ENCODE measurements at places on chromosomes 5 and 9. TPM values are rescaled to one million over a fixed set of nuclear protein-coding genes. Genes with fewer than 3 reads are reported as not detected.

LCN15 gene
- total RNA-seq: not detected

NR2F1-AS1 gene
- 19.2 TPM for total RNA-seq

C5orf52 gene
- not detected for total RNA-seq

NNT gene
- total RNA-seq: 44.2 TPM

GRCh38 chr5:16520841-16521240 lies 55.2 kb upstream of the ZNF622 start:
- ATAC-seq: no peak

DNA sequence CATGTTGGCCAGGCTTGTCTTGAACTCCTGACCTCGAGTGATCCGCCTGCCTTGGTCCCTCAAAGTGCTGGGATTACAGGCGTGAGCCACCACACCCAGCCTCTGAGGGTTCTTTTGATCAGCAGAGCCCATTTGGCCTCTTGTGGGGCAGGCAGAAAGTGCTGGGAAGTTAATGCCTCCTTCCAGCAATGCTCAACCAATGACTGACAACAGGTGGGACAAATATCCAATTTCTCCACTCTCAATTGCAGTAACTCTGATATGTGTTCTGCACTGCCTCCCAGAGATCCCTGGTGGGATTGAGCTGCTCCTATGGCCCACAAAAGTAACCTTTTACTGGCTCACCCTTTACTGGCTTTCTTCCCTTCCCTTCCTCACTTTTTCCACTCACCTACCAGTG lies 79.9 kb upstream of the APC start:
- no peak for ATAC-seq

All from motor neuron (in vitro differentiated cells).